ENCODE measurements at places on chromosomes 5 and 9.
A peak's percentile ranks its signal among the peaks of the same experiment; 100 is the strongest.

DNA sequence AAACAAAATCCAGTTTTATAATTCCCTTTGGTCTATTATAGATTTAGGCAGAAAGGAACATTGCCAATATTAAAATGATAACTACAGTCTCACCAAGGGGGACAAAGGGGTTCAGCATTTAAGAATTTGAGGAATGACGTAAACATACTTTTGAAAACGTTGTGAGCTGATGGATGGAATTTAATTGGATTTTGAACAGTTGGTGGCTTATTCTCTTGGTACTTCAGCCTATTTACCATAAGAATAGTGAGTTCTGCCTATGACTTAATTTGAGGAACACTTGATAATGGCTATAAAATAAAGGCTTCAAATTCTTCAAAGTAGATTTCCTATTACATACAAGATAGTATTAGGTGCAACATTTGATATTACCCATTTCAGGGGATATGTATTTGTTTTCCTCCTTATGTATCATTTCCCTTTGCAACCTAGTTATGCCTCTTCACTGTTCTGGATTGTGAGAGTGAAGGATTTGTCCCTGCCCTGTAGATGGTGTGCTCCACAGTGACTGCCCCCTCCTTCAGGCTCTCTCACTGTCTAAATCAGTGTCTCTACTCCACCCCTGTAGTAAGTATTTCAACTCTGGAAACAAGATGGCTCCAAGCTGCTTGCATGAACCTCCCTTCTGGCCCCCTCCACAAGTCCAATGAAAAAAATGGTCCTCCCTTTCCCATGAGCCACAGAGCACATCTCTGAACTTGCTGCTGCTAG is 225.6 kb downstream of the ARHGEF28 start:
- no peak for DNase-seq

- DNase-seq: no peak
Observed at GRCh38 chr9:110161940-110162339, 46.0 kb downstream of the C9orf152 start.

DNA sequence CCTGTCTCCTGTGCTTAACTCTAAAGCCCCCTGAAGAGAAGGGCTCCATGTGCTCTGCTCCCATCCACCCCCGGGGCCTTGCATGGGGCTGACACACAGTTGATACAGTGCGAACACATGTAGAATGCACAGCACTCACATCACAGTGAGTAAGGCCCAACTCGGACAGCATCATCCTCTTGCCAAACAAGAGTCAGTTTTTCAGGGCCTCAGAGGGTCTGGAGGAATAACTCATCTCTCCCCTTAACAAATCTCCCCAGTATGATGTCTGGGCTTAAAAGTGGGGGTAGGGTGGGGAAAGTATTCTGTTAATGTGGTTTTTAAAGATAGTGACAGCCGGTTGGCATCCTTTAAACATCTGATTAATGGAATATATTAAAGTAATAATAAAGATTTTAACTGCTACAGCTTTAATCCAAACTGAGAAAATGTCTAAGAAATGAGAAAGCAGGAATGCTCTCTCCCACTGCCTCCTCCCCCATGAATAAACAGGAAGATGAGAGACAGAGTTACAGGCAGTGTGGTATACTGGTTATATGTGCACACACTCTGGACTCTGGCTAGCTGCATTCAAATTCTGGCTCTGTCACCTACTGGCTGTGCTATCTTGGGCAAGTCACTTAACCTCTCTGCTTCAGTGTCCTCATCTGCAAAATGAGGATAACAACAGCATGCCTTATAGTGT is 22.5 kb downstream of the APBA1 start:
- no peak for DNase-seq

GRCh38 chr9:121297389-121297788 is 29.4 kb downstream of the GSN start:
- peak; percentile 51 for DNase-seq

GRCh38 chr5:33857037-33857436 is 34.8 kb downstream of the ADAMTS12 start:
- no peak for DNase-seq

DNA sequence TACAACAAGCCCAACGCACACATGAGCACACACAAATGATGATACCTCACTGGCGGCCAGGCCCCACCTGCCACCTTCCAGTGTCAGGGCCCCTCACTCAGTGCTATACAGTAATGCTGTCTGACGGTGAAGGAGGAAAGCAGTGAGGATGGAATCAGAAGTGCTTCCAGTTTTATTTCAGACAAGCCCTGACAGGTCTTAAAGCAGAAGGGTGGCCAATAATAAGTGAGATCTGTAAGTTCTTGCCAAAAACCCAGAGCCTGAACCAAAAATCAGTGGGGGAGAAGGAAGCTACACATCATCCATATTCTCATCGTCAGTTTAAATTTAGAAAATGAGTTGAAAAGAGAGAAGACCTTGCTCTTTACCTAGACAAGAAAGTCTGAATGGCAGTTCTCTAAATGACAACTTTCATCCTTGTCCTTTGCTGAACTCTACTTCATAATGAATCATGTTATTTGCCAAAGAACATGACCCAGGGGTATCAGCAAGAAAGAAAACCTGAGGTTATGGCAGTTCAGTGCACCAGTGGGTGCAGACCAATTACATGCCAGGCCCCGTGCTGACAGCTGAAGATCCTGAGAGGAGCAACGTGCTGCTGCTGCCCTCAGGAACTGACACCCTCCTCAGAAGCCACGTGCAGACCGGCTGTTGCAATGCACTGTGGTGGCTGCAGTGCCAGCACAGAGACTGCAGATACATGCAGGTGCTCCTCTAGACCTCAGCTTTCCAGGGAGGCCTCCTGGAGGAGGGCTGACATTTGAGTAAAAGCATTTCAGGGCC is 118.7 kb downstream of the DROSHA start:
- DNase-seq: no peak

Measured in Kasumi-1 (cell line).